ENCODE measurements at places on chromosomes 3 and 15.

DNA sequence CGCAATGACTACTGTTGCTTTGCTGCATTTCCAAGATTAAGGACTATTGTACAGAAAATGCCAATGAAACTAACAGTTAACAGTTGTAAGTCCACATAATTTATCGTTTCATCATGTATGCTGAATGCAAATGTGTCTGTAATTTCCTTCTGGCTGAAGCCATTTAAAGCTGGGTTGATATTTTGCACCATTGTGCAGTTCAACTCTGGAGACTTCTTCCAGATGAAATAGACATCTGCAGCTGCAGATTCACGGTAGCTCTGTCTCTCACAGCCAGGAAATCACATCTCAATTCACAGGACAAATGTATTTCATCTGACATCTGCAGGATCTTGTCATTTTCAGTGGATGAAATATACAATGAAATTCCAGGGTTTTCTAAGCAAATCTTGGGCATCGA lies 145.4 kb downstream of the CHL1 start:
- H3K27ac ChIP-seq, result no peak overlapping the region
- no peaks in the 10 kb centered on the region for H3K27me3 ChIP-seq
- DNase-seq, result no peak
- no peak overlapping the region for H3K4me3 ChIP-seq
- no peaks in the 10 kb centered on the region for H3K36me3 ChIP-seq

DNA sequence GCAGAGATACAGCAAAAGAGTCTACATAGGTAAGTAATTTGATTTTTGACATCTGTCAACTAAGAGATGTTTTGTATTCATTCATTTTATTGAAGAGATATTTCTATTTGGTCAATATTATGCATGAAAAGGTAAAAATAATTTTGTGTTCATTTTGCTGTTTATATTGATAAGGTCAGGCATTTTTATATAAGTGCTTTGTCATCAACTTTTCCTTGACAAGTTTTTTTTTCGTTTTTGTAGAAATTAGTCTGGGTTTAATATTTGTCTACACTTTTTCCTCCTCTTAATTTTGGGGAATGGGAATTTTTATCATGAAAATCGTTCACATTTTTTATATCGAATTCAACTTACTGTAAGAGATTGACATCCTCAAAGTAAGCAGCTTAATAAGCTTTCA lies 67.7 kb downstream of the STT3B start:
- no peaks in the 10 kb centered on the region for H3K27me3 ChIP-seq
- no peaks in the 10 kb centered on the region for H3K4me1 ChIP-seq
- H3K4me3 ChIP-seq, result no peak overlapping the region
- H3K27ac ChIP-seq, result no peak overlapping the region

- no peaks in the 10 kb centered on the region for H3K4me1 ChIP-seq
- H3K36me3 ChIP-seq, result no peaks in the 10 kb centered on the region
- no peak overlapping the region for H3K27ac ChIP-seq
- no peaks in the 10 kb centered on the region for H3K27me3 ChIP-seq
- H3K4me3 ChIP-seq, result no peak overlapping the region
Observed at GRCh38 chr15:63073497-63074172, 31.1 kb downstream of the TPM1 start.

DNA sequence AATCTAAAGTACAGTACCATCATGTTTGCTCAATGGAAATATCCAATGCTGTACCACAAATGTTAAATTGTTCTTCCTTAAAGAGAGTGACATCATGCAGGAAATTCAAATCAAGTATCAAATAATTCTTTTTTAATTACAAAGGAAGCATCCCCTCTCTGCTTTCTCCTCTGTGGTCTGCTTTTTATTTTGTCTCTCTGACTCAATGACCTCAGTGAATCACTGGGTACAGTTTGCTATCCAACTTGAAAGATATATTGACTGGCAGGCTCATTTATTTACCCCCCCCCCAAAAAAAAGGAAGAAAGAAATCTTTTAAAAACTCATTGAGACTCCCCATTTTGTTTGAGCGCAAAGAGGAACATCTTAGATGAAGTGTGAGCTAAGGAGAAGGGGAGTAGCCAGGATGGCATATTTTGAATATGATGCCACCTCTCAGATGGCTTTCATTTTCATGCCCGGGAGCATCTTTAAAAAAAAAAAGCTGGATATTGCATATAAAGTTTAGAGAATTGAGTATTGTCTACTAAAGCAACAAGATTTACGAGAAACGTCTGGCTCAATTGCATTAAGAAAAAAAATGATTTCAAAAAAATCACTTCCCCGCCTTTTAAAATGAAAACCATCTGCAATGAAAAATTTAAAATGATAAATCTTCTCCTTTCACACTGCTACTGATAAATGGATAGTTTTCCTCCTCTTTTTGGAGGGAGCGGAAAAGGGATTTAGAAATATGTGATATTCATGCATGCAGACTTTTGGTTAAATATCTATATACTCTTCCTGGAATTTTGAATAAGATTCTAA lies 307.1 kb upstream of the DPH6 start:
- H3K27ac ChIP-seq, result no peak overlapping the region
- no peaks in the 10 kb centered on the region for H3K27me3 ChIP-seq
- H3K4me1 ChIP-seq, result no peaks in the 10 kb centered on the region

DNA sequence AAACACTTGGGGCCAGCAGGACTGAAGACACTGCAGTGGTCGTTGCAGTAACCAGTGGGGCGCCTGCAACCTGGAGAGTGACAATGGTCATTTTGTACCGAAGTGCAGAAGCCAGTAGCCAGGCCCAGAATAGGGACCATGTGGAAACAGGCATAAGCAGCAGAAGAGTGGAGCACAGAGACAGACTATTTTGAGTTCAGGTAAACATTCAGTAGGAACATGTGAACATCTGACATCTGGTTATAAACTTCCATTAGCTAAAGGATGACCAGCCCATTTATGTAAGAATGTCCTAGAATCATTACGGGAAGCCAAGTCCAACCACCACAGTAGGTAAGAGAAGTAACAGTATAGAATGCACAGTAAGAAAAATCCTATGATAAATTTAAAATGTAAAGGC lies 32.4 kb upstream of the TKT start:
- no peak overlapping the region for H3K27ac ChIP-seq
- H3K27me3 ChIP-seq, result no peaks in the 10 kb centered on the region
- peaks cover 54% of the 10 kb centered on the region for H3K36me3 ChIP-seq
- no peak for DNase-seq

GRCh38 chr3:139032326-139033002 lies 11.7 kb upstream of the PRR23B start:
- H3K4me1 ChIP-seq, result no peaks in the 10 kb centered on the region
- H3K27me3 ChIP-seq, result no peaks in the 10 kb centered on the region
- DNase-seq, result no peak
- H3K36me3 ChIP-seq, result no peaks in the 10 kb centered on the region

- no peak overlapping the region for H3K4me3 ChIP-seq
- H3K27me3 ChIP-seq, result no peaks in the 10 kb centered on the region
- no peaks in the 10 kb centered on the region for H3K36me3 ChIP-seq
- DNase-seq, result no peak
Observed at GRCh38 chr3:140370686-140371085, 307.2 kb upstream of the TRIM42 start.
